ENCODE measurements at places on chromosomes 2 and 18.
A peak's percentile ranks its signal among the peaks of the same experiment; 100 is the strongest.

- DNase-seq = no peak
Observed at GRCh38 chr2:63571291-63571690, 17.0 kb downstream of the WDPCP start.

GRCh38 chr18:12679183-12679786, 21.4 kb upstream of the SPIRE1 start:
- no peak for DNase-seq

DNA sequence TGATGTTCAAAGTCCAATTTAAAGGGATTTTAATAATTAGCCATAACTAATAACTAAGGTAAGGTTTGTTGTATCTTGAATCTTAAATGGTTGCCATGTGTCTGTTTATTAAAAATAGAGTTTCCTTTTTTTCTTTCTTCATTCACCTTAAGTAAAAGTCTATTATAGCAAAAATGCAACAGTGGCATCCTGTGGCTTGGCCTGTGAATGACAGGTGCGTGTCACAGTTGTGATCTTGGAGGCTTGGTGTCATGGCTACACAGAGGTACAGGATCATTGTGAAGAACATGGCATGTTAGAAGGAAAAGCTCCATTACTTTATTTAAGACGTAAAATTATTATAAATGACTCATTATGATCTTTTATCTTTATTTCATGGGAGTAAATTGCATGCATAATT, 246.1 kb downstream of the BCL2 start:
- peak; percentile 27 for DNase-seq

- DNase-seq = no peak
Observed at GRCh38 chr2:174544156-174544555, 53.4 kb downstream of the WIPF1 start.

DNA sequence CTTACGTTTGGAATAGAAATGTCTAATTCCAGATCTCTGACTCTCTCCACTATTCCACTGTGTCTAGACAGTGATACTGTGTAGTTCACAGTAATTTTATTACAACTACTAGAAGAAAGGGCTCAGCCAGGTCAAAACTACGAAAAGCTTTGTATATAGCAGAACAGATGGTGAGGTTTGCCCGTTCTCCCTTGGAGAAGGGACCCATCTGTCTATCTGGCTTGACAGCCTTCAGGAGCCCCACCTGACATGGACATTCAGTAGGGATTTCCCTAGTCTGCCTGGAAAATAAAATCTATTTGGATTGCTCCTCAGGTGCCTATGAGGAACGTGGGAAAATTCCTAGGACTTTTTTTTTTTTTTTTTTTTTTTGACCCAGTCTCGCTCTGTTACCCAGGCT, 435.4 kb downstream of the NRXN1 start:
- no peak for DNase-seq

DNA sequence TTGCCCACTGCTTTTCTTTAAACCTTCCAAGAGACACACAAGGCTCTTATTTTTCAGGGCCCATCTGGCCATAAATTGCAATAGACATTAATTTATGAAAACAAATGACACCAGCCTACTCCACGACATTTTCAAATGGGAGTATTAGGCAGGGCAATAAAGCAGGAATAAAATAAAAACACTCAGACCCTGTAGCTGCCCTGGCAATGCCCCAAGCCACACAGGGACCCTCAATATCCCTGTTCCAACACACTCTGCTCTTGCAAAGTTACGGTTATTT, 550.8 kb upstream of the TNP1 start:
- no peak for DNase-seq

DNA sequence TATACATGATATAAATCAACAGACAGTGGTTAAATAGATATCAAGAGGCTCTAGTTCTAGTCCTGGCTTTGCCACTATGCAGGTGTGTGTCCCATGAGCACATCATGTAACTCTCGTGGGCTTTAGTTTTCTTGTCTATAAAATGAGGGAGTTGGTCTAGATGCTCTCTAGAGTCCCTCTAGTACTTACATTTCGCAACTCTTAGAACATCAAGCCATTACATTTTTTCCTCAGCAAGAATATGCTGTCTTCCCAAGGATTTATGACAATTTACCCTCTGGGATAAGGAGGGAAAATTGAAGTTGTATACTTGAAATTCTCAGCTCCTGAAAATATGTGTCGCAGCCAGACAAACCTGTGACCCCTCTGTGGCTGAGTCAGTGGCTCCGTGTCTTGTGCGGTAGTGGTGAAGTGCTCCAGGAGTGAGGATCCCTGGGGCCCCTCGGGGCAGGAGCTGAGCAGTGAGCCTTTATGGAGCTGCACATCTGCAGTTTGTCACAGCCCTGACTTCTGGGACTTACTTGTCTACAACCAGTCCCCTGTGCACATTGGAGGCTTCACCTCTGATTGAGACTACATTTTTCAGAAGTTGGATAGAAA, 6.8 kb downstream of the PKP4 start:
- no peak for DNase-seq

DNA sequence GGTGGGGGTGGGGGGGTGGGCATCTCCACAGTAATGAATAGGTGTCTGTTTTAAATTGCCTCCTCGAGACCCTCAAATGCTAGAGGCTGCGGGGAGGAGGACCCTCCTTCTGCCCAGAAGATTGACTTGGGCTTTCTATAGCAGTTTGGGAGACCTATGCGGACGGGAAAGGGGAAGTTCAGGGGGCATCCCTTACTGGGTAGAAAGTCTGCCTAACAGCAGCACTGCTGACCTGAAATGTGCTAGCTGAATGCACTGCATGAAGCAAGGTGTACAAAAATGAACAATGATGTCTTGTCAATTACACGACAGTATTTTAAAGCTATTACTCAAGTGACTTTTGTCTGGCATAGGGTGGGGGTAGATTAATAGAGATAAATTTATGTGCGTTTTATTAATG, 2.5 kb downstream of the DCC start:
- DNase-seq = no peak

- no peak for DNase-seq
Observed at GRCh38 chr2:124875627-124876244, 850.6 kb downstream of the CNTNAP5 start.

DNA sequence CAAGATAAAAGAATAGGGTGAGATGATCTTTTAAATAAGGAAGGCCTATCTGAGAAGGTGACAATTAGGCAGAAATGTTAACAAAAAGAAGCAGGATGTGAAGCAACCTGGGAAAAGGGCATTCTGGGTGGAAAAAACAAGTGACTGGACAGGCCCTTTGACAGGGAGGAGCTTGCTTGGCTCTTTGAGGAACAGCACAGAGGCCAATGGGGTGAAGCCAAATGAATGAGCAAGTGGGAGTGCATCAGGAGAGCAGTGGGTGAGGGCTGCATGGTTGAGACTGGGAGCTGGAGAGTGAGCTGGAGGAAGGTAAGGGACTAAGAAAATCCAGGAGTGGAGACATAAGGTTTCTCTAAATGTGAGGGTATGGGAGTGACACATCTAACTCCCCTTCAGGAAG, 126.9 kb downstream of the TDRD15 start:
- no peak for DNase-seq

DNA sequence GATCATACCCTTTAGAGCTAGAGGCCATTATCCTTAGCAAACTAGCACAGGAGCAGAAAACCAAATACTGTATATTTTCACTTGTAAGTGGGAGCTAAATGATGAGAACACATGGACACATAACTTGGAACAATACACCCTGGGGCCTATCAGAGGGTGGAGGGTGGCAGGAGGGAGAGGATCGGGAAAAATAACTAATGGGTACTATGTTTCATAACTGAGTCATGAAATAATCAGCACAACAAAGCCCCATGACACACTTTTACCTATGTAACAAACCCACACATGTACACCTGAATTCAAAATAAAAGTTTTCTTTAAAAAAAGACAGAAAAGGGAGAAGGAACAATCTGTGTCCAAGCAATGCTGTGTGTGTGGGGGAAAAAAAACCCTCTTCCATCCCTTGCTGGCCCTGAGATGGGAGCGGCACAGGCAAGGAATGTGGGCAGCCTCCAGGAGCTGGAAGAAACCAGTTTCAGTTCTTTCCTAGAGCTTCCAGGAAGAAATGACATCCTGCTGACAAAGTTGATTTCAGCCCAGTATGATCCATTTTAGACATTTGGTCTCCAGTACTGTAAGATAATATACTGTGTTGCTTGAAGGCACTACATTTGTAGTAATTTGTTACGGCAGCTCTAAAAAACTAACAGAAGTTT, 458.7 kb upstream of the CNTNAP5 start:
- no peak for DNase-seq

GRCh38 chr18:62720766-62721613, 5.6 kb downstream of the PHLPP1 start:
- no peak for DNase-seq

GRCh38 chr18:56393870-56394269, 244.5 kb downstream of the TXNL1 start:
- peak; percentile 25 for DNase-seq

DNA sequence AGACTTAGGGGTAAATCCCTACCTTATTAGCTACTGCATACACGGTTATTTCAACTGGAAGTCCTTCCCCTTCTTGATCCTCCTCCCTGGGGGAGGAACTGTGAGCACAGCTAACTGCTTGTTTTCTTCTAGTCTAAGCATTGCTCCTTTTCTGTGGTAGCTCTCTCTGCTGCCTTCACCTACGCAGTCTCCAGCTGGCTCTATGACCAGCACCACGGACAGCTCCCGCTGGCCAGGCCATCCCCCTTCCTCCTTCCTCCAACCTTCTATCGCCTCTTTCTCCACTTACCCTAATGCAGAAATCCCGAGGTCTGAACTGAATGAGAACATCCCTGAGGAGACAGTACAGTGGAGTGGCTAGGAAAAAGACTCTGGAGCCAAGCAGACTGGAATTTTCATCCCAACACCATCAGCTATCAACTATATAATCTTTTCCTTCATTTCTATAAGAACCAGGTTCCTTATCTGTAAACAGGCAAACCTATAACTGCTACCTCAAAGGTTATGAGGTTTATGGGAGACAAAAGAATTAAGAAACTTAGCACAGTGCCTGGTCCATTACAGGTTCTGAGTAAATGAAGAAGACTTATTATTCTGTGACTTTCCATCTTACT, 4.7 kb upstream of the CFAP65 start:
- no peak for DNase-seq

DNA sequence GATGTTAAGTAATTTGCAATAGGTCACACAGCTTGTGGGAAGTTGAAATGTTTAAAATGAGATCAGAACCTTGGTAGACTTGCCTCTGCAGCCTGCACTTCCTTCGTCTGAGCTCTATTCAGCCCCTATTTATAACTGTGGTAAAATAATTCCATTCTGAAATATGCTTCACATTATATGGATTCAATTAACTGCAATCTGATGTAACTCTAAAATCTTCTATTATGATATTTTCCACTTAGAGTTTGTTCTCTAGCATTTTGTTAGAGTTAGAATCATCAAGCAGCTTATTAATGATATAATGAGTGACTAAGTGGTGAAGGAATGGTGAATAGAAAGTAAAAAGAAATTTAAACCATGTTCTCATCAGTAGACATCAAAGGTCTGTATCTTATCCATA, 139.6 kb upstream of the ARHGAP28 start:
- DNase-seq = no peak

- no peak for DNase-seq
Observed at GRCh38 chr2:42281416-42282081, 79.5 kb downstream of the COX7A2L start.

DNA sequence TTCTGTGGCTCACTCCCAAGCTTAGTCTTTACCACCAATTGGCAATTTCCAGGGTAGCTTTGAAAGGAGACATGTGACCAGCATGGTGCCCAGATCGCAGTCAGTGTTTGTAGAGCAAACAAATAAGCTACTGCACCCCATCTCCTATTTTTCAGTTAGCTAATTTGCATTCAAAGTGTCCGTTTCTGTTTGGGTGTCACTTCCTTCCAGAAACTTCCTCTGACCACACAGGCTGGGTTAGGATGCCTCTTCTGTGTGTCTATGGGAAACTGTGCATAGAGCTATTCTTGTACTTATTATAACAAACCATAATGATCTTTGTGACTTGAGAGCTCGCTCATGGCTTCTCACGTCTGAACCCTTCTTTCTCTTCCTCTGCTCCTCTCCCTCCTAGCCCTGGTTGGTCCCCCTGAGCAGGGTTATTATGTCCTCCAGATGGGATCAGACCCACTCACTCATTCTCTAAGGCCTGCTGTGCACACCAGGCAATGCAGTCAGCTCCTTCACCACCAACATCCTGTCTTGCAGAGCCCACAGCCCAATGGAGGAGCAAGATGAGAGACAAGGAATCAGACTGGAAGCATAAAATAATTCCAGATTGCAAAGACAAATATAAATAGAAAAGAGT, 101.2 kb upstream of the ALK start:
- no peak for DNase-seq

GRCh38 chr2:241924069-241924908, 54.8 kb downstream of the RTP5 start:
- no peak for DNase-seq

DNA sequence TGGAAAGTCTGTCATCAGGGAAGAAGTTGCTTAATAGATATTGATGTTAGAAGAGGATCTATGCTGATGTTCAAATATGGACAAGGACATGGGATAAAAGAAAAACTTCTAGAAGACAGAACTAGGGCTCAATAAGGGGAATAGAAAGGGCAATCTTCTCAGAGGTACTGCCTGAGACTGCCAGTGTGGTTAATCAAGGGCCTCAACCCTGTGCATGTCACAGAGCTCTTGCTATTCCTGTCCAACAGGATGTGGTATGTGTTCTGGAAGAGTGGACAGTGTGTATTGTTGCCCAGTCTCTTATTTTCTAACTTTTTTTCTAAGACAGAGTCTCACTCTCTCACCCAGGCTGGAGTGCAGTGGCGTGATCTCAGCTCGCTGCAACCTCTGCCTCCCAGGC, 27.8 kb upstream of the RNF125 start:
- no peak for DNase-seq

- DNase-seq = no peak
Observed at GRCh38 chr2:126832014-126832413, 66.7 kb upstream of the TEX51 start.

DNA sequence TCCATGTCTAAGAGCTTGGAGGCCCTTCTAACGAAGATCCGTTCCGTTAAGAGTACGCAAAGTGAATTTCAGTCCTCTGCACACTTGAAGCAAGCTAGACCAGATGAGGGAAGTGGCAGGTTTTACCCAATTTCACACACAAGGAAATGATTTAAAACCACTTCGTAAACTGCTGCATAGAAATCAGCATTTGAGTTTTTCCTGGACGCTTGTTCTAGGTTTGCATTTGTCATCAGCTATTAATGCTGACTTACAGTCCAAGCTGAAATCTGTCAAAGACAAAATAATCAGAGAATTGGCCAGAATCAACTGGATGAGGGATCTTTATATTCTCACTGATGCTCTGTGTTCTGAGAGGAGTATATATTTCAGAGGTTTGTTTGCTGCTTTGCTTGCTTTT, 117.6 kb upstream of the RASGRP3 start:
- no peak for DNase-seq

DNA sequence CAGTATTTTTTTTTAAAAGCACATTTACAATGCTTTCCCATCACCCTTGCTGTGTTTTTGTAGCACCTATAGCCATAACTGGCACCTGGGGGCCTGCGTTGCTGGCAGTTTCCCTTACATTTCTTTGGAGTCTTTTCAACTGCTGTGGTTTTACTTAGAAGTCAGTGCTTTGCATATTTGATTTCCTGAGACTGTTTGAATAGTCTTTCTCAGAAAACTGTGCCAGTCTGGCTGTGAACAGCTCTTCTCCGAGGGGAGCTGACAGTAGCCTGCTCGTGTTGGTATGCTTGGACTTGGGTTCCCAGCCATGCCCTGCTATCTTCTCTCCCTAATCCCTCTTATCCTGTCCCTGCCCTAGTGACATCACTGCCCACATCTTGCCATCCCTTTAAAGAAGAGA, 81.5 kb downstream of the DPP4 start:
- DNase-seq = no peak

Measured in NCI-H748 treated with DMSO at 0.1 percent for 48 hours (cell line).